Stimulated activated CD8-positive, alpha-beta memory T cell treated with anti-CD3 and anti-CD28 coated beads, Interleukin-7, amount 100 ng/mL, for 4 hours (primary cell): ENCODE measurements at places on chromosomes 2 and 18.

DNA sequence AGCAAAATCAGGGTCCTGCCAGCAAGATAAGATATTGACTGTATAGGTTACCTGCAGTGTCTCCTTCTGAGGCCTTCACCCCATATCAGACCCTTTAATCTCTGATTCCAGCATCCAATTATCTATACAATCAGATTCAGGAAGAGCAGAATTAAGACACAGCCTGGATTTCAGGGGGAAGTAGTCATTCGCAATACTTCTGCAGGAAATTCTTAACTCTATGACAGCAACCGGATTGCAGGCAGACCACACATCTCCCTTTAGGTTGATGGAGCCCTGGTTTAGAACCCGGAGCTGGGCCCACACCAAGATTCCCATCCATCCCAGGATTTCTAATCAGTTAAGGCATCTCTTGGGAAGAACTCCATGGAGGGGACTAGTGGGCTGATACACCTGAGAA lies 9.5 kb downstream of the ARL4C start:
- no peak for DNase-seq

GRCh38 chr2:205947621-205948495 lies 138.1 kb downstream of the INO80D start:
- DNase-seq: peak; percentile 21

DNA sequence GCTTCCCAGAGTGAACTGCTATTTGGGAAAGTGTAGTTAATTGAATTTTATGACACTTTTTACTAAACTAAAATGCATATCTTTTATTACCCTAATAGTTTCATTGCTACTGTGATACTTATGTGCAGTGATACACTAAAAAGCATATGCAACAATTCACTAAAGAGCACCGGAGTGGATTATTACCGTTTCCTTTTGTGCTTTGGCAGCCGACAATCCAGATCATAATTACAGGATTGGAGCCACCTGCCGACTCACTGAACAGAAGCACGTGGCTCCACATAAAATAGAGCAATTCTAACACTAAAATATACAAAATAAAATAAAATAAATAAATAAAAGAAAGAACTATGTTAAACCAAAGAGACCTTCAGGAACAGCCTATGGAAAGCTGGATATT lies 583.4 kb downstream of the NRXN1 start:
- DNase-seq: no peak

GRCh38 chr2:124319577-124319976 lies 294.5 kb downstream of the CNTNAP5 start:
- no peak for DNase-seq
